M059J (cell line): ENCODE measurements at places on chromosomes 11 and 22. TPM values are rescaled to one million over a fixed set of nuclear protein-coding genes. Genes with fewer than 3 reads are reported as not detected.

The ZDHHC5 gene
- total RNA-seq: 37.4 and 50.8 TPM in 2 replicates

The TRPM5 gene
- total RNA-seq: not detected in 2 replicates

The CABP7 gene
- total RNA-seq: 0.52 and 1.7 TPM in 2 replicates

The TIMM10 gene
- total RNA-seq: 44.6 and 47.9 TPM in 2 replicates

The EHBP1L1 gene
- total RNA-seq: 2.0 and 9.3 TPM in 2 replicates

The ETS1 gene
- total RNA-seq: 57.7 and 67.7 TPM in 2 replicates

The P2RX6 gene
- 2.1 and 3.6 TPM in 2 replicates for total RNA-seq

The LRRN4CL gene
- total RNA-seq: 0.42 and 1.7 TPM in 2 replicates

- DNase-seq: no peak
Measured at GRCh38 chr11:45605051-45605450, 60.4 kb downstream of the CHST1 start.

- no peak for DNase-seq
Measured at GRCh38 chr11:128551611-128552335, 35.6 kb downstream of the ETS1 start.

- DNase-seq: peak; percentile 45
Measured at GRCh38 chr11:106585061-106585460, 433.2 kb downstream of the GUCY1A2 start.

GRCh38 chr11:115598257-115598901 is 94.2 kb upstream of the CADM1 start:
- no peak for DNase-seq

DNA sequence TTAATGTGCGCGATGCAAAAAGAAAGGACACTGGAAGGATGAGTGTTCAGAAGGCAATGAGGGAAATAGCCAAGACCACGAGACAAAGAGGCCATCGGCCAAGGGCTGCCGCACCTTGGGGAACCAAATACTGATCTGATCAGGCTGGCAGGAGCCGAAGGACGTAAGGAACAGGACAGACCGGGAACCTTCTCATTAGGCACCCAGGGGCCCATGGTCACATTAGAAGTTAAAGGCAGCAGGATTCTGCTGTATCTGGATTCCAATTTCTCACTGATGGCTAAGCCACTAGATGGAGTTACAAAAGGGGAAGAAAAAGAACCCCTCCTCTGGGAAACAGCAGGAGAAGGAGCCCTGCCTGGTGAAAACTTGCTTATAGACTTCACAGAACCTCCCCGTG is 28.8 kb upstream of the CPT1A start:
- DNase-seq: no peak

GRCh38 chr11:126352934-126353801 is 2.3 kb upstream of the ST3GAL4 start:
- DNase-seq: peak; percentile 95

DNA sequence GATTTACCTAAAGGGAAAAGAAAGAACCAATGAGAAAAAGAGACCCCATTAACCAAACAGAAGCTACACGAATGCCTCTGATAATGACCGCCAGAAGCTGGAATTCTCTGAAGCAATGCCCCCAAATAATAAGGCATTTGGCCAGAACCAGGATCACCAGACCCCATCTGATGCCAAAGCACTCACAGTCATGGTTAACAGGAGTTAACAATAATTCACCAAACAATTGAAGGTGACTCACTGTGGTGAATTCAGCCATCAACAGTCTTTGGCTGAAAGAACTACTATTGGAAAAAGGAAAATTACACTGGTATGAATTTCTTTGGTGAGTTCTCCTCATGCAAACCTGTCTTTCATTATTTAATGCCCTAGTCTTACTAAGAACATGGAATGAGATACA is 21.9 kb upstream of the NFRKB start:
- DNase-seq: peak; percentile 20

DNA sequence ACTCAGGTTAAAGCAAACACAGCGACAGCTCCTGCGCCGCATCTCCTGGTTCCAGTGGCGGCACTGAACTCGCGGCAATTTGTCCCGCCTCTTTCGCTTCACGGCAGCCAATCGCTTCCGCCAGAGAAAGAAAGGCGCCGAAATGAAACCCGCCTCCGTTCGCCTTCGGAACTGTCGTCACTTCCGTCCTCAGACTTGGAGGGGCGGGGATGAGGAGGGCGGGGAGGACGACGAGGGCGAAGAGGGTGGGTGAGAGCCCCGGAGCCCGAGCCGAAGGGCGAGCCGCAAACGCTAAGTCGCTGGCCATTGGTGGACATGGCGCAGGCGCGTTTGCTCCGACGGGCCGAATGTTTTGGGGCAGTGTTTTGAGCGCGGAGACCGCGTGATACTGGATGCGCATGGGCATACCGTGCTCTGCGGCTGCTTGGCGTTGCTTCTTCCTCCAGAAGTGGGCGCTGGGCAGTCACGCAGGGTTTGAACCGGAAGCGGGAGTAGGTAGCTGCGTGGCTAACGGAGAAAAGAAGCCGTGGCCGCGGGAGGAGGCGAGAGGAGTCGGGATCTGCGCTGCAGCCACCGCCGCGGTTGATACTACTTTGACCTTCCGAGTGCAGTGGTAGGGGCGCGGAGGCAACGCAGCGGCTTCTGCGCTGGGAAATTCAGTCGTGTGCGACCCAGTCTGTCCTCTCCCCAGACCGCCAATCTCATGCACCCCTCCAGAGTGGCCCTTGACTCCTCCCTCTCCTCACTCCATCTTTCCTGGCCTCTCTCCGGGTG is at the start of the genes ATM and NPAT:
Gene ATM (plus strand): TSS at position 494 of the 774 bp plus-strand sequence. CDS start 4,558 bp downstream, outside the sequence.
Gene NPAT (minus strand): TSS at position 65 of the 774 bp plus-strand sequence. CDS start 102 bp downstream, outside the sequence.
- peak; percentile 99 for DNase-seq

DNA sequence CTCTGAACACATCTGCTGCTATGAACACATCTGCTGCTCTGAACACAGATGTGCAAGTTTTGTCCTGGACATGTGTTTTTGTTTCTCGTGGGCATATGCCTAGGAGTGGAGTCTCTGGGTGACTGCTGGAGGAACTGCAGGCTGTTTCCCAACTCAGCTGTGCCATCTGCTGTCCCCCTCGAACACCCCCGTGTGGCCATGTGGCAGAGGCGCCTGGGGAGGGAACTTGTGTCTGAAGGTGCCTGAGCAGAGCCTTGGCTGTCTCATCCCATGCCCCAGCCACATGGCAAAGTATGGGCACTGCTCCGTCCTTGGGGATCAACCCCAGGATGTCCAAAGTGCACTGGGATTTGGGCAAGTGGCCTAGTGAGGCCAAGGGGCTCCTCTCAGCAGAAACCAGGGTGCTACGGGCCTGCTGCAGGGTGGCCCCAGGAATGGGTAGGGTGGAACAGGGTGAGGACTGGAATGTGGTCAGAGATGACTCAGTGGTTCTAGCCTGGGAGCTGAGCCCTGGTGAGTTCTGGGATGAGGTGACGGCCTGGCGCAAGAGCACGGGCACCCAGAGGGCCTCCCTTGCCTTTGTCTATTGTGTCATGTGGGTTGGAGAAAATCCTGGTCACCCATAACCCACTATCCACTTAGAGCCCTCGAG is 14.7 kb downstream of the GATD1 start:
- peak; percentile 92 for DNase-seq

- DNase-seq: peak; percentile 82
Measured at GRCh38 chr22:42769574-42770447, 49.1 kb upstream of the A4GALT start.

- DNase-seq: no peak
Measured at GRCh38 chr11:76392870-76393269, 11.7 kb downstream of the GVQW3 start.

- DNase-seq: peak; percentile 28
Measured at GRCh38 chr22:38397189-38398085, 57.6 kb downstream of the KCNJ4 start.

- no peak for DNase-seq
Measured at GRCh38 chr22:19845054-19845722, 9.5 kb downstream of the GNB1L start.

GRCh38 chr11:17410606-17411379 is 22.3 kb upstream of the KCNJ11 start:
- DNase-seq: no peak

DNA sequence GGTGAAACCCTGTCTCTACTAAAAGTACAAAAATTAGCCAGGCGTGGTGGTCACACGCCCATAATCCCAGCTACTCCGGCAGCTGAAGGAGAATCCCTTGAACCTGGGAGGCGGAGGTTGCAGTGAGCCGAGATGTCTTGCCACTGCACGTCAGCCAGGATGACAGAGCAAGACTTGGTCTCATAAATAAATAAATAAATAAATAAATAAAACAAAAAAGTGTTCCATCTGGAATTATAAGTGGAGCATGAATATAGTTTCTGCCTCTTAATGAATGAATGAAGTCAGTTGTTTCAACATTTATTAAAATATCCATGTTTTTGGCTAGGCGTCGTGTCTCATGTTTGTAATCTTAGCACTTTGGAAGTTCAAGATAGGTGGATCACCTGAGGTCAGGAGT is 27.1 kb downstream of the MRPL48 start:
- DNase-seq: no peak

- DNase-seq: no peak
Measured at GRCh38 chr11:43010042-43010441, 301.8 kb upstream of the API5 start.
